ENCODE measurements at places on chromosomes 5 and 9.

DNA sequence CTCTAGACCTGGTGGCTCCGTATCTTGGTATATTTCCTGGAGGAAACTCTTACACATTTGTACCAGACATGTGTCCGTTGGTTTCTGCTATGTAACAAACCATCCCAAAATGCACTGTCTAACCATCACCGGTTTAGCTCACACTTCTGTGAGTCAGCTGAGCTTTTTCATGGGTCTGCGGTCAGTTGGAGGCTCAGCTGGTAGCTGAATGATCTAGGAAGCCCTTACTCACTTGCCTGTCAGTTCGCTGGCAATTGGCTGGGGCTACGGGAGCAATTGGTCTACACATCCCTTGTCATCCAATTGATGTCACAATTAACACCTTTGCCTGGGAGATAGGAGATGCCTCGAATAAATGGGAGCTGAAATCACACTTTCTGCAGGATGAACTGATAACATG lies 11.6 kb upstream of the WHRN start:
- DNase-seq: no peak

GRCh38 chr5:169173372-169173771 lies 127.6 kb downstream of the SLIT3 start:
- no peak for DNase-seq

GRCh38 chr5:31193591-31194467 lies at the start of gene CDH6:
Gene CDH6, plus strand, starts transcription at chr5:31193686. Its CDS starts 73,788 bp downstream, at chr5:31267474.
- no peak for DNase-seq

GRCh38 chr5:38651806-38652205 lies 95.4 kb upstream of the LIFR start:
- DNase-seq: no peak

GRCh38 chr9:37102486-37102885 lies 17.9 kb upstream of the ZCCHC7 start:
- DNase-seq: no peak

DNA sequence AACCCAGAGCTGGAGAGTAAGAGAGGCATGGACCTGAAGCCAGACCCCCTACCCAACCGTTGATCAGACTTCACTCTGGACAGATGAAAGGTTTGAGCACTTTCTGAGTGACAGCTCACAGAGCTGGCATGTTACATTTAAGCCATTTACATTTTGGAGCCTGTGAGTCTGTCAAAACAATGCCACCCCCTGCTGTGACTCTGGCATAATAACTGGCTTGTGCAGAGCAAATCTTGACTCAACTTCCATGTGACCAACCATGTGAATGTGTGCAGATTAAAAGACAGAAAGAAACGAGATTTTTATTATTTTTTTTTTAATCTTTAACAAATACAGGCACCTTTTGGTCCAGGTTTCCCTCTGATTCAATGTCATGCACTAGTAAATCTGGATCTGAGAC lies 48.5 kb downstream of the MFAP3 start:
- DNase-seq: peak; percentile 79

DNA sequence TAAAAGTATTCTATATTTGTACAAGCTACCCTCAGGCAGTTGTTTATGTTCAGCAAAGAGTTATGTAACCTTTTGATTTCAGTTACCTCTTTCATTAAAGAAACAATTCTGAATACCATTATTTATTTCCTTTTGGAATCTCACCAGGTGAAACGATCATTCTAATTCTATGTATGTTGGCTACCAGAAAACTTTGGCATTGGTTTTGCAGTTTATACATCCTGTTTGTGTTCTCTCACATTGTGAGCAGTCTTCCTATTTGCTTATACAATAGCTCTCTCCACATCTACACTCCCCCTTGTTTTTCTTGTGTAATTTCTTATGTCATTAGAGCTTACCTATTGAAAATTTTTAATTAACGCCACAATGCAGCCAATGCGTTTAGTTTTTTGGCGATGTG lies 276.0 kb upstream of the MPDZ start:
- DNase-seq: no peak

DNA sequence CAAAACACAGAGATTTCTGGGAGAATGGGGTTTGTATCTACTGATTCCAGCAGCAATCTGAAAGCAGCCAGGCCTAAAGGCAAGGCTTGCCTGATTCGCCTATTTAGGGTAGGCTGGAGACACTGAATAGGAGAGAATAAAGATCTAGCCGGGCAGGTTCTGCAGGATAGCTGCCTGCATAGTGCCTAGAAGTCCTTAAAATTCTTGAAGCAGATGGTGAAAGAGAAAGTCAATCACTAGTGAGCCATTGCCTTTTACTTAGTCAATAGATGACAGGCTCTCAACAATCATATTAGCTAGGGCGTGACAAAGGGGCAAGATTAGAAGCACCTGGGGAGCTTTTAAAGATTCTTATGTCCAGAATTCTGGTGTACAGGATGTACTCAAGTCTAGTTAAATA lies 522.7 kb downstream of the HTR1A start:
- DNase-seq: no peak

GRCh38 chr5:24571302-24571701 lies 73.5 kb downstream of the CDH10 start:
- no peak for DNase-seq

DNA sequence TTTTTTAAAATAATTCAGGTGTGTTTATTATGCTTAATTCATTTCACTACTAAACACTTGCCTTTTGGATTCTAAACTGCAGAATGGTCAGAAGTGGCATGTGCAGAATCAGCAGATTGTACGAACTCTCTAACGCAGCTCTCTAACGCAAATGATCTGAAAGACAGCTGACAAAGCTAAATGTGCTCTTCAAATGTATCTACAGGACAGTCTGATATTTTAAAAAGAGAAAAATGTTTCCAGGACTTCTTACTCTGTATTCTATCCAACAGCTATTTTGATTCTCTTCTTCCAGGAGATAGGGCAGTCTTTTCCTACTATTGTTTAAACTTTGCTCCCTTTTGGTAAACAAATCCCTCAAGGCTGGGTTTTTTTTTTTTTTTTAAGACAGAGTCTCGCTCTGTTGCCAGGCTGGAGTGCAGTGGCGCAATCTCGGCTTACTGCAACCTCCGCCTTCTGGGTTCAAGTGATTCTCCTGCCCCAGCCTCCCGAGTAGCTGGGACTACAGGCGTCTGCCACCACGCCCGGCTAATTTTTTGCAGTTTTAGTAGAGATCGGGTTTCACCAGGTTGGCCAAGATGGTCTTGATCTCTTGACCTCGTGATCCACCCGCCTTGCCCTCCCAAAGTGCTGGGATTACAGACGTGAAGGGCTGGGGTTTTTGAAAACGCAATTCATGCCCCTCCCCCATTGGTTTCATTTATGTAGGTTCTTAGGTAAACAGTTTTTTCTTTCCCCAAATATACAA lies 1.2 kb downstream of the NMRK1 start:
- DNase-seq: no peak

DNA sequence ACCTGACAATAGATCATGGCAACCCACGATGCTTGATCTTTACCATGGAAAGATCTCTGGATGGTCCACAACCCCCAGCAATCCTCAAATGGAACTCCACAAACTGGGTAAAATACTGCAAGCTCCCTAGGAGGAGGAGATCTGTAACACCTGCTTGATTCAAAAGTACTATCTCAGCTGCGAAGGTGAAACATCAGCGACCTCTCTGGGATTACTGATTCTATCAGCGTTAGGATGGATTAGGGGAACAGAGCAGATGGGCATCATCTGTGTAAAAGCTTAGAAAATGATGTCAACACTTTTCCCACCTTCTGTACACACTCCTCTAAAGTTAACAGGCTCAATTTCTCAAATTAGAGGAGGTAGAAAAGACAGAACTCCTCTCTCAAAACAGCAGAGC lies 31.5 kb upstream of the TRPC7 start:
- DNase-seq: no peak

GRCh38 chr9:95143591-95144561 lies 173.6 kb downstream of the FANCC start:
- no peak for DNase-seq

GRCh38 chr5:126339215-126339805 lies 83.9 kb upstream of the GRAMD2B start:
- peak; percentile 50 for DNase-seq

- DNase-seq: no peak
These were observed 89.5 kb downstream of the ESM1 start for GRCh38 chr5:54895816-54896341.

DNA sequence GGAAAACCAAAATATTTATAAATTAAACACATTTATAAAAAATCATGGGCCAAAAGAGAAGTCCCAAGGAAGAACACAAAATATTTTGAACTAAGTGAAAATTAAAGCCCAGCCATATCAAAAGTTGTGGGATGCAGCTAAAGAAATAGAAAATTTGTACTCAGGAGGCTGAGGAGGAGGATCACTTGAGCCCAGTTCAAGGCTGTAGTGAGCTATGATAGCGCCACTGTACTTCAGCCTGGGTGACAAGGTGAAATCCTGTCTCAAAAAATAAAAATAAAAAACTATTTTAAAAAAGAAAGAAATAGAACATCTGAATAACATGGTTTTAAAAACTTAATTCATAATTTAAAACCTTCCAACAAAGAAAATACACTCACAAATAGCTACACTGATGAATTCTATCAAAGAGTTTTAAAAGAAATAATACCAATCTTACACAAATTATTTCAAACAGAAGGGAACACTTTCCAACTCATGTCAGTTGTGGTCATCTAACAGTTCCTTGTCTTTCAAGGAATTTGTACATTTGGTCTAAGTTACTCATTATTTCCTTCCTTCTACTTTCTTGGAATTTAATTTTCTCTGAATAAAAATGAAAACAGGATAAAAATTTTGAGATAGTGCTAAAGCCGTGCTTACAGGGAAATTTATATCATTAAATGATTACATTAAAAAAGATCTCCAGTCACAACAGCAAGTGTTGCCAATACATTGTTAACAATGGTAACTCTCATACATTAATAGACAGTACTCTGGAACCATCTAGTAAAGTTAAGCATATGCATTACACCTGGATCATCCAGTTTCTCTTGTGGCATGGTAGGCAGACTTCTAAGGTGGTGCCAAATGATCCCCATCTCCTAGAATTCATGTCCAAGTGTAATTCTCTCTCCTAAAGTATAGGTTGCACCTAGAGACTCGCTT lies 17.8 kb downstream of the PTBP3 start:
- DNase-seq: no peak

GRCh38 chr5:171850324-171850947 lies 64.8 kb downstream of the SMIM23 start:
- no peak for DNase-seq

- no peak for DNase-seq
These were observed 400.8 kb upstream of the IRX4 start for GRCh38 chr5:2283481-2284045.

GRCh38 chr9:126528915-126529314 lies 84.8 kb upstream of the LMX1B start:
- DNase-seq: no peak

DNA sequence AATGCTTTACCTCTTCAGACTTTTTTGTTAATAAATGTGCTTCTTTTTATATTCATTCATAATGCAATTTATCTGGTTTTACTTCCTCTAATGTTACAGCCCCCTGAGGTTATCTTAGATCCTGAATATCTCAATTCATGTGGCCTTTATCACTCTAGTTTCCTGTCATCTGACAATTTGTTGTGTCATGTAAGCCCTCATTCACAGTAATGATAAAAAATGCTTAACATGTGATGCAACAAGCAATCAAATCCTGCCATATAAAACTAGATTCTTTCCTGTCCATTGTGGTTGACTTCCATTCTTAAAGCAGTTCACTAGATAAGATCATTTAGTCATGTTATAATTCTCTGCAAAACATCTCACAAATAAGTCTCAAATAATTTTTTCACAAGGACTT lies 991.2 kb upstream of the ACO1 start:
- no peak for DNase-seq

GRCh38 chr5:74232276-74232675 lies 408.3 kb downstream of the ENC1 start:
- peak; percentile 52 for DNase-seq

GRCh38 chr5:1348986-1349245 lies 4.0 kb upstream of the CLPTM1L start:
- DNase-seq: no peak

DNA sequence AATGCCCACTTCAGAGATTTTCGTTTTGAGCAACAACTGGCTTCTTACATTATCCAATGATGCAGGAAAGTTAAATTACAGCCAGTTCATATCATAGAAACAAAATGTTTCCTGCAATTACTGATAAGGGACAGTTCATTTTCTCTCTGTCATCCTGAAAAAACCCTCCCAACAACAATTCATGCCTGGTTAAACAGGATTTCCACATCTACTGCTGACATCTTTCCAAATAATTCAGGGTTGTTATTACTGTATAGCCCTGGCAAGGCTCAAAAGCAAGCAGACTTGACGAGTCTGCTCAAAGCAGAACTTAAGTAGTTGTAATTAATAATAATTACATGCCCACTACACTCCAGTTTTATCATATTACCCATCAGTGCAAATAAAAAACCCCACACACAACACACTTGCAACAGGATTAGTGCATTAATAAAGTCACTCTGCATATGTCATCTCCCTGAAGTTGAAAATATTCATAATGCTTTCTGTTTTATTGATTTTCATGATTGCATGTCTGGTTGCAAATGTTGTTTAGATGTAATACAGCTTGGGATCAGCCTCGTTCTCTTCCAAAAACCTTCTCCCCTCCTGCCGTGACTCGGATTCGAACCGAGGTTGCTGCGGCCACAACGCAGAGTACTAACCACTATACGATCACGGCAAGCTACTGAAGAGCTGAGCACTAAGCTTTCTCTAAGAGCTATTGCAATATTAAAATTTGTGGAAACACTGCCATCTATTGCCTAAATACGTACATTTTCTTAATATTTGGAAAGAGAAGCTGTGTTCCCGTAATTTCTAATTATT lies 119.6 kb upstream of the NFIB start:
- peak; percentile 19 for DNase-seq

DNA sequence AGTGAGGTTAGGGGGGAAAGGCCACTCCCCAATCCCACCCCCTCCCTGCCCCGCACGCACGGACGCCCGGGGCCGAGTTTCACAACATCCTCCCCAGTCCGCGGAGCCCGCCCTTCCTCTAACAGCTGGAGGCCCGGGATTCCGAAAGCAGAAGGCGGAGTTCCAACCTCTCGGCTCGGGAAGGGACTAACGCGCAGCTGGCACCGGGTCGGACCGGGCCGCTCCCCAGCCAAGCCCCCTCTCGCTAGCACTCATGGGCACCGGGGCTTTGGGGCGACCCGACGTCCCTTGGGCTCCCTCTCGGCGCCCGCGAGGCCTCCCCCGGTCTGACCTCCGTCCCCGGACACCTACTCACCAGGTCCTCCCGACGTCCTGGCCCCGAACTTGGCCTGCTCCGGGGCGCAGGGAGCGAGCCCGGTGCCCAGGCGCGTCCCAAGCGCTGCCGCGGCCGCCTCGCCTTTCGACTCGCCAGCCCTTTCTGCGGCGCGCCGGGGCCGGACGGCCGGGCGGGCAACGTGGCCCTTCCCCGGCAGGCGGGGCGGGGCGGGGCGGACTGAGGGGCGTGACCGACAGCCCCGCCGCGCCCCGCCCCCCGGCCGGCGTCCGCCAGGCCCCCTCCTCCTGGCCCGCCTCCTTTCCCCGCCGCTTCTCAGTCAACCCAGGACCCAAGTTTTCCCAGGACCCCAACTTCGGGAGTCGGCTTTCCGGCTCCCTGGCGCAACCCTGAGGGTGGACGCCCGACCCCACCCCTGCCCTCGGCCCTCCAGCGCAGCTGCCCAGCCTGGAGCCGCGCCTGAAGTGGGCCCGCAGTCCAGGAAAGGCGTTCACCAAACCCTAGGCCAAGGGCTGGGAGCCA lies at the start of gene MGAT1:
MGAT1 (minus strand) TSS at position 482 of the 856 bp plus-strand sequence. CDS start 9,835 bp downstream, outside the sequence.
- peak; percentile 77 for DNase-seq
